WTC11 (cell line): ENCODE measurements at places on chromosomes 5 and 9.
A peak's percentile ranks its signal among the peaks of the same experiment; 100 is the strongest.

DNA sequence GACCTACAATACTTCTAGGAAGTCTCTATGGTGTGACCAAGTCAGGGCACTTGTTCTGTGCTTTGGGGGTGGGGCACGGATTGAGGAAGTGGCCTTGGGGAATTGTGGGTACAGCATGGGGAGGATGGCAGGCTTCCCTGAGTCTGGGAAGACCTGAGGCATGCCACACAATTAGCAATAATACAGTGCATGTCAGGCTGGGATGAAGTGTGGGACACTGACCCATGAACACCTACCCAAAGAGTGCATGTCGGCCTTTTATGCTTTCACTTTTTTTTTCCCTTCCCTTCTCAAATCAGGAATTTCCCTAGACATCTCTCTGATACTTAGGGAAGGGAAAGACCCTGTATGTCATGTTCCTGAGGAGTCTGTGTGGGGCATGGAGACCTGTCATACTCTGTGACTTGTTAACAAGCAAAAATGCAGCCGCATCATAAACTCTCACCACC lies 146.4 kb downstream of the PALM2AKAP2 start:
- DNase-seq: no peak

GRCh38 chr5:40025586-40025985 lies 600.8 kb upstream of the DAB2 start:
- no peak for DNase-seq

DNA sequence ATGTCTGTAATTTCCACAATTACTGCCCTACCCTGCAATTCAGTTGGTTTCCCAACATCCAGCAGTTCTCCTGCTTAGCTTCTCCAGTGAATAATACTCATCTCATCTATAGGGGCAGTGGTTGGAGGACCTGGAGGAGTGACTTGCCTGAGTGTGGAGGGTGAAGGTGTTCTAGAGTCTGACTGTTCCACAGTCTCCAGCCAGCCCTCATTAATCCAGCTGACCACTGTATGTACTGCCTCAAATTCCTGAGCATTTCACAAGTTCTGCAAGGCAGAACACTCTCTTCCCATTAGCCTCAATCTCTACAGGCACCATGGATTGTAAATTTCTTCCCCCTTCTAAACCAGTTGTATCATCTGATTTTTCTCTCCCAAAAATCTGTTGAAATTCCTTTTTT lies 147.4 kb upstream of the NFIL3 start:
- no peak for DNase-seq

DNA sequence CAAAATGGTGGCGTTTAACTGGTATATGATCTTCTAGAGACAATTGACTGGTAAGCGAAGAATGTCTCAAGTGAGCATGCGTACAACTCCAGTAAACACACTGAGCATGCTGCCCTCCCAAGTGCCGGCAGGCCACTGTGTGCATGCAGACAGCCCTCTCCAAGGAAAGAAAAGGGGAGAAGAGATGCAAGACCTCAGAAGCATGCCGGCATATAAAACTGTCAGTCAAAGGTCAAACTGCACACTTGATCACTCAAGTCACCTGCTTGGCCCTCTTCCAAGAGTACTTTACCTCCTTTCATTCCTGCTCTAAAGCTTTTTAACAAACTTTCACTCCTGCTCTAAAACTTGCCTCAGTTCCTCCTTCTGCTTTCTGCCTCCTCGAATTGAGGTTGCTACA lies 910.2 kb downstream of the TAF11L14 start:
- no peak for DNase-seq

GRCh38 chr9:18499980-18500379 lies 26.0 kb downstream of the ADAMTSL1 start:
- no peak for DNase-seq

- DNase-seq: no peak
Measured at GRCh38 chr5:72177538-72177937, 70.3 kb downstream of the MAP1B start.

- peak; percentile 18 for DNase-seq
Measured at GRCh38 chr9:70553707-70554673, 139.5 kb upstream of the KLF9 start.

DNA sequence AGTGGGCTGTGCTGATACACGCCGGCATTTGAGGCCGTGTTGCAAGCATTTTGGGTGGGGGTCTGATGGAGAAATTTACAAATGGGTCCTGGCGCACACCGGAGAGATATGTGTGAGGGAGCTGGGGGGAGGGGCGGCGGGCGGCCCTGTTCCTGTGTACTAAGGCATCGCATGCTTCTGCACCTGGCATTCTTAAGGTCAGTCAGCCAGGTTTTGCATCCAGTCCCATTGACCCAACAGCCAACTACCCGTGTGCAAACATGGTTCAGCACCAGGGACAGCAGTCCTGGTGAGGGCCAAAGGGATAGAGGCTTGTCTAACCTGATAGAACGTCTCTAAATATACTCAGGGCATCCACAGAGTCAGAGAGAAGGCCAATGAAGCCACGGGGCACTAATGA lies 839 bp downstream of the GABRG2 start:
- DNase-seq: peak; percentile 90
